ENCODE measurements at places on chromosomes 7 and 10.

- DNase-seq: no peak
Observed at GRCh38 chr10:5594271-5595049, 69.7 kb downstream of the CALML3 start.

DNA sequence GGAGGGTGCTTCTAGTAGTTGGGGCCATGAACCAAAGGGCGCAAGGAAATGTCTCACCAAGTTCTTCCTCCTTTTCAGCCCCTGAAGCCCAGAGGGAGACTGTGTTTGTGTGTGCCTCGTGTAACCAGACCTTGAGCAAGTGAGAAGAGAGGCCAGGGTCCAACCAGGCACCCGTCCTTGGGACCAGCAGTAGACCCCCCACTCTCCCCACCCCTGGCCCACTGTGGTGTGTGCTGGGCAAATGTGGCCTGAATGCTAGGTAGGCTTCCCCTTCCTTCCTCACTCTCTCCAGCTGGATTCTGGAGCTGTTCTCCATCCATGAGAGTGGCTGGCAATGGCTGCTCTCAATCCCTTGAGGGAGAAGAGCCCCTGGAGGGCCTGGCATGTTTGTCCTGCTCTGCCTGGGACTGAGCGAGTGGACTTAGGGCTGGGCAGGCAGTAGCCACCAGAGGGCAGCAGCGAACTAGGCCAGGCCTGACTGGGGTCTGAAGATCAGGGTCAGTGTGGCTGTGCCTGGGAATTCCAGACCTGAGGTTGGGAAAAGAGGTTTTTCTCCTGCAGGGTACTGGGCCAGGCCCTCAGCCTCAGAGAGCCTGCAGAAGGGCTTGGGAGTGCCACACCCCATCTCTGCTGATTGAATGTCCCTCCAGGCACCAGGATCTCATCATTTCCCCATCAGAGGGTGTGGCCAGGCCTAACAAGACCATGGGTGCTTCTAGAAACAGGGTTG lies 12.5 kb downstream of the SFRP5 start:
- DNase-seq: peak; percentile 51

DNA sequence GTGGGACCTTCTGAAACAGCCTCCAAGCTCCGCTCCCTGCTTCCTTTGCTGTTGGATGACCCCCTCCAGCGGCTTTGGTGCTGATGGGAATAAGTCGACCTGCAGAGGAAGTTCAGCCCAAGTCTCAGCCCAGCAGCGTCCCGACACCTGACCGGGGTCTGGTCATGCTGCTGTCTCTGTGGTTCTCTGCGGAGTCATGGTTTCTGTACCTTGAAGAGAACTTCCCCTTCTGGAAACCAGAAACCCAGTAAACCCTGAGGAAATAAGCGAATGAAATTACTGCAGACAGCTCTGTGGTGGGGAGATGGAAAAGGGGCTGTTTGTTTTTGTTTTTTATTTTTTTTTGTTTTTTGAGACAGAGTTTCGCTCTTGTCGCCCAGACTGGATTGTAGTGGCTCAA lies 18.3 kb upstream of the ZNF12 start:
- DNase-seq: no peak

GRCh38 chr7:1345796-1346755 lies 113.2 kb downstream of the MICALL2 start:
- DNase-seq: no peak

DNA sequence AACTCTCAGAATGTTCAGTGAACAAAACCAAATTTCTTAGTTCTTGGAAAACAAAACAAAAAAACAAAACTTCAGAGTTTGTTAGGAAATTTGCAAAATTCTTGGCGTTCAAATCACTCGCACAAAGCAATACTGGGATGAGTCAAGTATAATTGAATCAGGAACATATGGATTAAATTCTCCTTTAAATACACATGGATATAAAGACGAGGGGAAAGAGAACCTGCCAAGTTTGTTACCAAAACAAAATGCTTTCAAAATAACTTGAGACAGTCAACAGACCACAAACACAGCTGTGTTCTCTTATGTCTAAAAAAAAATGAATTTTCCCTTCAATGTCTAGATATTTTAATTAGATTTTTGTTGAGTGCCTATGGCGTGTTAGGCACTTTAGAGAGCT lies 93.5 kb upstream of the MPP7 start:
- DNase-seq: no peak

DNA sequence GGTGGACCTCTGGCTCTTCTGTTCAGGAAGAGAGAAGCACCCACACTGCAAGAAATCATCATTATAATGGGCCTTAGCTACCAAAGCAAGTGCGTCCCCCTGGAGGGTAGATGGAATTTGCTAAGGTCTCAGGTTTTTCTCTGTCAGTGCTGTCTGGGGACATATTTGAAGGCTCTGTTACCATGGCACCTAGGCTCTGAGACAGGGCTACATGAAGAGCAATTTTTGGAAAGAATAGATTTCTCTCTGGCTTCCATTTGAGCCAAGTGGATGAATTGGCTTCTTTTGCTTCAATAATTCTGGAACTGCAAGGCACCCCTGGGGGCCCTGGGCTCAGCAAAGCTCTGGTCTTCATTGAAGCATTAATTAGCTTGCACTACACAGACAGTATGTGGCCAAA lies 349.1 kb upstream of the GALNT17 start:
- no peak for DNase-seq

- no peak for DNase-seq
Observed at GRCh38 chr10:97752956-97753355, 16.0 kb downstream of the ZFYVE27 start.

GRCh38 chr10:51763746-51764145 lies 64.4 kb upstream of the CSTF2T start:
- DNase-seq: no peak

DNA sequence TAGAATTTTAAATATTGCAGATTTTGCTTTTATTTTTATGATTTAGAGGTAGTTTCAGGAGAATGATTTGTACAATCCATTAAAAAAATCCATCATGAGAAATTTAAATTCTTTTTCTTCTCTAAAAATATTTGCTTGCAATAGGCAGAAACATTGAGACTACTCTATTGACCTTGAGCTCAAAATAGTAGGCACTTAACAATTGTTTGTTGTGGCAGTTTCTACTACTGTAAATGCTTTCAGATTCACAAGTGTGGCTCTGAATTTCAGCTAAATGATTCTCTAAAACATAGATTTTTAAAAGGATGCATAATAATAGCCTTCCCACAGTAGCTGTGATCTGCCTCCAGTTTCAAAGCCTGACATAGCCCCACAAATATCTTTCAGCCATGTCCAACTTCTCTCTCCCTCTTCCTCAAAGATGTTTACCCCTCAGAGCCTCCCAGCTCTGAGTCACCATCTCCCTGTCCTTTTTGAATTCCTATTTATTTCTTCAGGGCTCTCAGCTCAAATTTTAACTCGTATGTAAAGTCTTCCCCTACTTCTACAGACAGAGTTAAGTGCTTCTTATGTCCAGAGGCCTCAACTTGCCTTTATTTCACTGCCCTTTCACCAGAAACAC lies 160.5 kb downstream of the AOAH start:
- no peak for DNase-seq

DNA sequence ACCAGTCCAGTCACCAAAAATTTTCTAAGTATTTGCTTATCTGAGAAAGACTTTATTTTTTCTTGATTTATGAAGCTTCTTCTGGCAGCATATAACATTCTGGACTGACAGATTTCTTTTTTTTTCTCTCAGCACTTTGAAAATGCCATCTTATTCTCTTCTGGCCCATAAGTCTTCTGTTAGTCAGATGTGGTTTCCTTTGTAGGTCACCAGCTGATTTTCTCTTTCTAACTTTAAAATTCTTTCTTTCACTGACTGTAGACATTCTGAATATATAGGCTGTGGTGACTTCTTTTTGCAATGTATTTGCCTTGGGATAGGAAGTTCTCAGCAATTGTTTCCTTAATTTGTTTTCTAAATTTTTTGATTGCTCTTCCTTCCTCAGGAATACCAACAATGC lies 172.5 kb downstream of the CCDC7 start:
- no peak for DNase-seq

DNA sequence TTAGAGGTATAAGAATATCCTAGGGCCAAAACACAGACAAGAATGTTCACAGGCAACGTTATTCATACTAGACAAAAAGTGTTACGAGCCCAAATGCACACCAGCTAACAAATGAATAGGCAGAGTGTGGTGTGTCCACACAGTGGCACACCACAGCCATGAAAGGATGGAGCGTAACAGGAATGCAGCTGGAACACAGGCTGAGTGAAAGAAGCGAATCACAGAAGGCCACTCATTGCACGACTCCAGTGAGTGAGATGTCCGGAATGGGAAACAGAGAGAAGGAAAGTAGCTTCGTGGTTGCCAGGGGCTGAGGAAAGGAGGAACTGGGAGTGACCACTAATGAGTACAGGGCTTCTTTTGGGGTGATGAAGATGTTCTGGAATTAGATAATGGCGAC lies 198.8 kb downstream of the TNS3 start:
- DNase-seq: no peak

DNA sequence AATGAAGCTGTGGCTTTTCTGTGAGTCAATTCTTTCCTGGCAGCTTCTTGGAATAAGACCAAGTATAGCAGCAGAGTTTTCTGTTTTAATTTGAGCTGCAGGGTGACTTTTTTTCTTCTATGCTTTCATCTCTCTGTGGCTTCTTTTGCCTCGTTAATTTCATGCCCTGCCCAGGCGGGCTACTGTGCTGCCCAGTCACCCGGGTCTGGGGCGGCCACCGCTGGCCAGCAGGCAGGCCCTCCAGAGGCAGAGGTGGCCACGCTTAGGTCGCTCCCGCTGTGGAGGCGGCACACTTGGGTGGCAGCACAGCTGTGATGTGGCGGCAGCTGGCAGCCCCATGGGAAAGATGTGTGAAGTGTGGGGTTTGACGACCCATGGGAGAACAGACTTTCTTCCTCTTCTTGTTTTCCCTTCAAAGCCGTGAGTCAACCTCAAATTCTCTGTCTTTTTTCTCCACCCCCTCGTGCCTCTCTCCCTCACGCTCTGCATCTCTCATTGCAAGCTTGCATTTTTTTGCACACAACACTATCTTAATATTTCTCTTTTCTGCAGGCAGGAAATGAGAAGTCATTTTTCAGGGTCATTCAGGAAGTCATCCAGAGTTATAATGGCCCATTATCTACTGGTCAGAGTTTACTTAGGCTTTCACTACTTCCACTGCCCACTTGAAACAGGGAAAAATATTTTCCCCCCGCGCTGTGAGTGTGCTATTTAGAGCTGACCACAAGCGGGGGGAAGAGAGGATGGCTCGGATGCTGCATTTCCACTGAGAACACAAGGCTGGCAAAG lies 67.8 kb downstream of the EGFR start:
- DNase-seq: no peak

DNA sequence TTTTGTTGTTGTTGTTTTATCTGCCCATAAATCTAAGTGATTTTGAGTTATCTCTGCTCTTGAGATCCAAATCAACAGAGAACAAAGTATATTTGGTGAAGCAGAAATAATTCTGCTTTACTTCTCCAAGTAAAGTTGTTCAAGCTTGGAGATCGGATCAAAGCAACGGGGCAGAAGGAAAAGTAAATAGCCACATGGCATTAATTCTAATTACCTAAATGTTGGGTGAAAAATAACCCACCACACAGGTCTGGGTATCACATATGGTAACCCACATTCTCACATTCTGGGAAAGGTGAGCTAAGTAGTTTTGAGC lies 3.1 kb downstream of the NRP1 start:
- DNase-seq: no peak

DNA sequence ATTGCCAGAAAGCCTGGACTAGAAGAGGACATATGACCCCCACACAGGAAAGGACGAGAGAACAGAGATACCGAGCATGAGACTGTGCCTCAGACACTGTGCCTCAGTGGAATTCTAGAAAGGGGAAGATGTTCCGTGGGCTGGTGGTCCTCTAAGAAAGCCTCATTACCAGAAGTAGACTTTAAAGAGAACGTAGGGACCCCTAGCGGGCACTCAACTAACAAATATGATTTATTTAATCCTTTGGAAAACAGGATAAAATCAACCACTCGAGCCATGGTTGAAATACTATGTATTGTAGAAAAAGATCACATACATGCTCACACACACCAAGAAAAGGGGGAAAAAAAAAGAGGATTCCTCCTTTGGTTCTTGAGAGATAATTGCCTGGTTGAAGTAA lies 701.2 kb upstream of the SORCS1 start:
- no peak for DNase-seq
